ENCODE measurements at places on chromosomes 3 and 15.

DNA sequence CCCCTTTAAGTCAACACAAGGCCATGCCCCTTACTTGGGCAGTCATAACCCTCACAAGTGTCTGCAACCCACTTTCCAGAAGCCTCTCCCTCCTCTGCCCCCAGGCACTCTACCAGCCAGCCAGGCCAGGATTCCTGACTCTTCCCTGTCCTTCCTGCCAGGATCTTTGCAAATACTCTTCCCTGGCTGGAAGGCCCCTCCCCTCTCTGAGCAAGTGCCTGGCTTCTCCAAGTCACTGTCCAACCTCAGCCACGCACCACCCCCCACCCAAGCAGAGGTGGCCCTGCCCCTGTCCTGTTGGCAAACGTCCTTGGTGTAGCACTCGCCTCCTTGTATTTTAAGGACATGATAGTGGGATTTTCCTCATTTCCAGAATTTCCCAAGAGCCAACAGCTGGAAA, 54.7 kb upstream of the USP3 start:
- DNase-seq = no peak

DNA sequence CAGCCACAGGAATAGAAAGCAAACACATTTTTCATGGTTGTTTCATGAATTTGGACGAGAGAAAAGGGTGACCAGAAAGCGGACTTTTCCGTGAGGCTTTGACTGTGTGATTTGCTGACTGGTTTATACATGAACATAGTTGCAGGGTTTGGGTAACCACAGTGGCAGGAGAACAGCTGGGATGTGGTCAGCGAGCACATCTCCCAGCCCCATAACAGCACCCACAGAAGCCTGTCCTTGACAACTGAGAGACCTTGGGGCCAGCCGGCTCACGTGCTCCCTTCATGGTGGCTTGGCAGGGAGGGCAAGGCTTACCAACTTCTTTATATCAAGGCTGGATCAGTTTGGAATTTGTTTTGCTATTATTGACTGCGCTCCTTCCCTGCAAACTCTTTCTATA, 13.2 kb upstream of the RGMA start:
- no peak for DNase-seq

- DNase-seq = no peak
These were observed 36.0 kb upstream of the GATM start for GRCh38 chr15:45414215-45414885.

GRCh38 chr3:159928666-159929065, 60.0 kb upstream of the IL12A start:
- no peak for DNase-seq

GRCh38 chr3:143445118-143445517, 325.5 kb downstream of the CHST2 start:
- no peak for DNase-seq

- no peak for DNase-seq
These were observed 48.1 kb downstream of the IQSEC1 start for GRCh38 chr3:13025090-13025489.

- no peak for DNase-seq
These were observed 295.3 kb downstream of the RBMS3 start for GRCh38 chr3:29576181-29576580.

All from OCI-LY7 (cell line).